ENCODE measurements at places on chromosomes 3 and 15.
A peak's percentile ranks its signal among the peaks of the same experiment; 100 is the strongest.

- no peak for DNase-seq
These were observed 4.3 kb downstream of the TMOD3 start for GRCh38 chr15:51833772-51834171.

DNA sequence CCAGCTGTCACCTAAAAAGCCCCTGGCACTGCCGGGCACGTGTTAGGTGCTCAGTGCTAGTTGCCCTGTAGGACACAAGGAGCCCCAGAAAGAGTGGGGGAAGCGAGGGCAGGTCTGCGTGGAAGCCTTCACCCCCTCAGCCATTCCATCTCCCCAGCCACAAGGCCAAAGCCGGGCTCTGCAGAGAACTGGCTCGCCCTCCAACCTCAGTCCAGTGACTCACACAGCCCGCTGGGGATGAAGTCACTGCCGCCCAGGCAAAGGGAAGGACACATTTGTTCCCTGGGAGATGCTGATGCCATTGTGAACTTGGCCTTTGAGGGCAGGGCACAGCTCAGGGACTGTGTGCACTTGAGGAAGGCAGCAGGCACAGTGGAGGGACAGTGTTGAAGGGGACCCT lies 48.1 kb downstream of the IQSEC1 start:
- no peak for DNase-seq

DNA sequence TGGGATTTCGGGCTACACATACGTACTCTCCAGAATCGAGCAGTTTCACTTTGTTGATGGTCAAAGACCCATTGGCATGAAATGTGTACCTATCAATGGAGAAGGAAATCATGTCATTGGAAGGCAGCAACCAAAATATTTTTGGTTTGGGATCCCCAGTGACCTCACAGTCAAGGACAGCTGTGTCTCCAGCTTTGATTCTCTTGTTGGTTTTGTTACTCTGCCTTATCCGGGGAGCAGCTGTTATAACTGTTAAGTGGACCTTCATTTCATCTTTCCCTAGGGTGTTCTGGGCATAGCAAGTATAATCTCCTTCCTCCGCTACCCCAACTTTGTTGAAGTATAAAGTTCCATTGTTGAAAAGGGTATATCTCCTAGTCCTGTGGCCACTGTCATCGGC lies 23.0 kb downstream of the IGSF10 start:
- no peak for DNase-seq

DNA sequence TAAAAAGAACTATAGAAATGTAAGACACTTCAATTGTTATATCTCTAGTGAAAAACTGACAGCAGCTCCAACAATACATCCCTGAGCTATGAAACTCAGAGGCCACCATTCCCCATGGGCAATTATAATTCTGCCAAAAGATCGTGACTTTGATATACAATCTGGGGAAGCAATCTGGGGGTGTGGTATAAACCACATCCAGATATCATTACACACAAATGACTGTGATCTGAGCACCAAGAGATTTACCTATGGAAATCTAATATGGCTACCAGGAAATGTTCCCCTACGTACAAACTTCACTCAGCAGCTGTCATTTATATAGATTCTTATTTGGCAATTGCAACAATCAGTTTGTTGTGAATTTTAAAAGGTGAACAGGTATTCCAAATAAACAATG lies 110.3 kb downstream of the FRMD5 start:
- DNase-seq, result no peak

DNA sequence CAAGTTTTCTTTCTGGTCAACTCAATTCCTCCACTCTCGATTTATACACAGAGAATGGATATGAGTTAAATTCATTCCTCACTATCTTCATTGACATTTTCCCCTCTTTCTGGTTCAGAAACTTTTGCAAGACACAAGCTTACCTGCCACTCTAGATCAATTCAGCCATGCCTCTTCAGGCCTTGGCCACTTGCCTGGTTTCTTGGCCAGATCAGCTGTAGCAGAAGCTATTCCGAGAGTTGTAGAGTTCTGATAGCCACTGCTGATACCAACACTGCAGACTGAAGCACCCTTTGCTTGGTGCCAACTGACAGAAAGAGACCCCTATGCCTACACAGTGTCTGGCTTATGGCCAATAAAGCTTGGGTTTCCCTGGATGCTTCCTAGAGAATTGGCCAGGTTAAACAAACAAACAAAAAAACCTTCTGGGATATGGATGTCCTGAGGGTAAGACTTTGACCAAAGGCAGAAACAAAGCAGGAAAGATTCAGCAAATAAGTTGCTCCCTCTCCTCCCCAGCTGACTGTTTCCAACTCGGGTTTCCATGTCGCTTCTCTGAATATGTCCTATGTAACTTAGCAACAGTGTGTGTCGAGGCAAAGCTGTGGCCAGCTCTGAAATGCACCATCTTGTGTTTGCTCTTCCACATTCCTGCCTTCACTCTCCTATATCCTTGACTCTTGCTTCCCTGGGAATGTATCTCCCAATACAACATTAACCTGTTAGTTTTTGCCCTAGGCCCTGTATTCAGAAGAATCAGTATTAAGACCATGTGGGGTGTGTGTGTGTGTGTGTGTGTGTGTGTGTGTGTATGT lies 521.6 kb downstream of the EPHA3 start:
- DNase-seq, result no peak

DNA sequence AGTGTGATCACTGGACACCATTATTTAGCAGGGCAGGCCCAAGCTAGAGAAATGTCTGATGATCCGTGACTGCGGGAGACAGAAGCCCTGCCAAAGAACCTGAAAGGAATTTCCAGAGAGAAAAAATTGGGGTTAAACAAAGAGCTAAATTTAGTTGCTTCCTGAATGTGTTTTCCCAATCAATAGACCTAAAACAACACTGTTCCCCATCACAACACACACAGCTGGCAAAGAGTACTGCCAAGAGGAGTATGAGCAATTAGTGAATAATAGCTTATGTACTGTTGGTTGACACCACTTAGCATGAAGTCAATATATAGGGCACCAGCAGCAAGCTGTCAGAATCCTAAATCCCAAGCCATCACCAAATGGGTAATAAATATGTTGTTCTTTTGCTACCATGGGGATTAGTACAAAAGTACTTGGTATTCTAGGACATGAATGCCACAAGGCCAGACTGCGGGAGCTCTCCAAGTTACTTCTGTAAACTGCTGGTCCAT lies 35.7 kb downstream of the CLK3 start:
- DNase-seq, result no peak

GRCh38 chr15:91022075-91022831 lies at the start of gene VPS33B:
Gene VPS33B (minus strand): TSS chr15:91022594. CDS start chr15:91022249, 345 bp downstream.
- DNase-seq, result peak; percentile 85

DNA sequence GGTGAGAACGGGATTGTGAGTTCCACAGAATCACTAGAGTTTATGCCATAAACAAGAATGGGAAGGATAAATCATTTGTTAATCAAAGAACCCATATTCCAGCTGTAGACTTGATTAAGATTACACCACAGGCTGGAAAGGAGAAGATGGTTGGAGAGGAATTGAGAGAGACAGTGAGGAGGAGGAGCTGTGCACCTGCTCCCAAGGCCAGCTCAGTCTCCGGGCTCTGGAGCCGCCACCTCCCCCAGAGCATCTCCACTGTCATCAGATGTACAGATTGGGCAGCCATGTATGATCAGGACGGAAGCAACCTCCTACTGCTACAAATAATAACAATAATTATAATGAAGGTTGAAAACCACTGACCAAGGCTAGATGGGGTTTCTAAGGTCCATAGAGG lies 170.0 kb downstream of the MINAR1 start:
- DNase-seq, result no peak

DNA sequence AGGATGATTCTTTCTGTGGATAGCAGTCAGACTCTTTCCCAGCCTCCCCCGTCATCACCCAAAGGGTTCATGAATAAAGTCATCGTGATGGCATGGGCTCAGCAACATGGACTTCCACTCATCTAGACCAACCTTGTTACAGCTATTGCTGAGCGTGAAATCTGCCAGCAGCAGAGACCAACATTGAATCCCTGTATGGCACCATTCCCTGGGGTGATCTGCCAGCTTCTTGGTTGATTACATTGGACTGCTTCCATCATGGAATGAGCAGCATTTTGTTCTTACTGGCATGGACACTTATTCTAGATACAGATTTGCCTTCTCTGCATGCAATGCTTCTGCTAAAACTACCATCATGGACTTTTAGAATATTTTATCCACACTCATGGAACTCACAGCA lies 195.6 kb upstream of the AZI2 start:
- DNase-seq, result no peak

Data from SJSA1 (cell line).